Left renal pelvis (tissue), 4 donors: ENCODE measurements at places on chromosomes 13 and 19. TPM values are rescaled to one million over a fixed set of nuclear protein-coding genes. Genes with fewer than 3 reads are reported as not detected.

The ZNF880 gene
- 25.9 TPM for polyA plus RNA-seq

The PRTN3 gene
- 2.0 TPM for polyA plus RNA-seq

DNA sequence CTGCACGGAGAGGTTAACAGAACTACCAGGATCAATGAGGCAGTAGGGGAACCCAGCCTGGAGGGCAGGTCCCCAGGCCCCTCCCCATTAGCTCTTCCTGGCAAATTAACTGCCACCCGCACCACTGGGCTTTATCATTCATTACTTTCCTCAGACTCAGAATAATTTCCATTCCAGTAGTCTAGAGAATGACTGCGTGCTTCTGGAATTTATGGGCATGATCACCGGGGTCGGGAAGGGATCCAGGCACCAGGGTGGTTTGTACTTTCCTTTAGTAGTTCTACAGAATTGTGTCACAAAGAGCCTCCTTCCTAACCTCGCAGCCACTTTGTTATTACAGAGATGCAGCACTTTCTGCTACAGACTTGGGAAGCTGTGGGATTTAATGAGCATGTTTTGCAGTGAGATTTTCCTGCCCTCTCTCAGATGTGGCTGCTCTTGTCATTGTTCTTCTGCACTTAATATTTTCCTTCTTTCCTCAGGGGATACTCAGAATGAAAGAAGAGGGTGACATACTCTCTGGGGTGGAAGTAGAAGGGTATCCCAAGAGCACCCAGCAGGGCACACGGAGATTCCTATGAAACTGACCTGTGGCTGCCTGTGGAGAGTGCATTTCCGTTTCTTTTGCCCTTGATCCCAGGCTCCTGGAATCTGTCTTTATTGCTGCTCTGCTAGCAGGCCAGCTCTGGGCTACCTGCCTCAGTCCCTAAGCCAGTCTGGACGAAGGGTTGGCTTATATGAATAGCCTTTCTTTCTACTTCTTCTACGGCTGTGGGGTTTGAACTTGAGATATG lies 285.0 kb upstream of the SLC10A2 start:
- peak; percentile 7 for DNase-seq

DNA sequence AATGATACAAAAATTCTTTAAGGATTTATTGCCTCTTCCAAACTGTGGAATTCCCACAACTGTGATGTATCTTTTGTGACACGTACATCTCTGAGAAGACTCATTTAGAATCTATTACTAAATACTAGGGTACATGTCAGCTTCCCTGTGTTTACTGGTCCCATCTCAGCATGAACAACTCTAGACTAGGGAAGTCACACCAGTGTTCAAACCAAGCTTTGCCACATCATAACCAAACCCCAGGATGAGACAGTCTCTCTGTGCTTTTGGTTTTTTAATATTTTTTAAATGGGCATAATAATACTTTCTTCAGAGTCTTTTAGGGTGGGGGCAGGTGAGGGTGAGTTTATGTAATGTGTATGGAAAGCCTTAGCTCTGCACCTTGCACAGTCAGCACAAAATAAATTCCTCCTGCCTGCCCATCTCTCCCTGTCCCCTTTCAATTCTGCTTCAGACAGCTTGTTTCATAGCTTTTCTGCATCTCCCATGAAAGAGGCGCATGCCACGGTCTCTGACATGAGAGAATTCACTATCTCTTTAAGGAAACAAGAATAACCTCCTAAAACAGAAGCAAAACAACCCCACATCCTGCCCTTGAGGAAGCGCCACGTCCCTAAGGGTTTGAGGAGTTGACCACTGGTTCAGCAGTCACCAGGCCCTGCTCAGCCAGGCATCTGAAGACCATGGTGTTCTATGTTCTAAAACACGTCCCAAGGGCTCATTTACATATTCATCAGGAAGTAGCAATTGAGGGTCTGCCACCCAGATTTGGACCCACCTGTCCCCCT lies 174.5 kb downstream of the USP12 start:
- no peak for DNase-seq
